Activated naive CD4-positive, alpha-beta T cell treated with anti-CD3 and anti-CD28 coated beads for 36 hours (primary cell): ENCODE measurements at places on chromosomes 1 and 21. TPM values are rescaled to one million over a fixed set of nuclear protein-coding genes. Genes with fewer than 3 reads are reported as not detected.

DNA sequence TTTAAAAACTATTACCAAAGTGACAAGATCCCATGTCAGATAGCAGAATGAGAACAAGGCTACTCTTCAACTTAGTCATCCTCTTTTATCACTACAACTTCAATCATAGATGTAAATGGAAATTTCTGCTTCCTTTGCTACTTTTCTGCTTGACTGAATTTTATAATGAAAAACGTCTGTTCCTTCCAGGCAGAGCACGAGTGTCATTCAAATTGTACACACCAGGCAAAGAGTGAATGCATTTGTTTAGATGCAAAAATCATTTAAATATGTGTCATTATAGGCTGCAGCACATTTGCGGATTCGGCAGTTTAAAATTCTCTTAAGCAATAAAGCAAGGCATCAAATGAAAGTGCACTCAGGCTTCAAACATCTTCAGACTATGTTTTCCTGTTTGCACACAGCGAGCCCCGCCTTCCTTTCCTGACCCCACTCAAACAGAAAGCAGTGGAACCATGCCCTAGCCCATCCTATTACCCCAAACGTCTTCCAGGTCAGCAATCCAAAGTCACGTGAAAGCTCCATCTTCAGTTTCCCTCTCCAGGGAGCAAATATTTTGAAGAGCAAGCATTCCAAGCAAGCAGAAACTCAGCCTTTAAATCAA lies 99.6 kb downstream of the APP start:
- peak; percentile 52 for DNase-seq

FYB2 gene
- total RNA-seq = not detected

DNA sequence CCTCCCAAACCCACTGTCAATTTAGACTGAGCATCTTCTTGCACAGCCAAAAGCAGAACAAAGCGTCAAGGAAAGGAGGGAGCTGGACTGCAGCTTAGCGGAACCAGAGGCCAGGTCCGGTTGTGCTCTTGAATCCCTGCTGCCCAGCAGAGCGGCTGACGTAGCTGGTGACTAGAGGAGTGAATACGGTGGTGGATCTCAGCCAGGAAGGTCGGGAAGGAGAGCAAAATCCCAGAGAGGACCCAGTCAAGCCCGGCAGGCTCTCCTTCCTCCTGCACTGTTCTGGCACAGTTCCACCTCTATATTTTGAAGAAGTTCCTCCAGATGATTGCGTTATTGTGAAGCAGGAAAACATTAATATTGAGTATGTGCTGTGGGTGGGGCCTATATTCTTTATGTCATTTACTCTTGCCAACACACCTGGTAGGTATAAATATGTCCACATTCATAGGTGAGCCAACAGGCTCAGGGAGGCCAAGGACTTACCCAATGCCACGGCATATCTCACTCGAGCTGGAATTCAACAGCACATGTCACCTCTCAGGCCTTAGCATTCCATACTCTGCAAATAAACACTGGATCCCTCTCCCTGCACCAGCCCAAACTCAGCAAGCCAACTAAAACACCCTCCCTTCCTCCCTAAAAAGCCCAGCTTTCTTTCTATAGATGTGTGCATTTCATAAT lies 23.6 kb upstream of the ABCB10 start:
- DNase-seq = no peak

DNA sequence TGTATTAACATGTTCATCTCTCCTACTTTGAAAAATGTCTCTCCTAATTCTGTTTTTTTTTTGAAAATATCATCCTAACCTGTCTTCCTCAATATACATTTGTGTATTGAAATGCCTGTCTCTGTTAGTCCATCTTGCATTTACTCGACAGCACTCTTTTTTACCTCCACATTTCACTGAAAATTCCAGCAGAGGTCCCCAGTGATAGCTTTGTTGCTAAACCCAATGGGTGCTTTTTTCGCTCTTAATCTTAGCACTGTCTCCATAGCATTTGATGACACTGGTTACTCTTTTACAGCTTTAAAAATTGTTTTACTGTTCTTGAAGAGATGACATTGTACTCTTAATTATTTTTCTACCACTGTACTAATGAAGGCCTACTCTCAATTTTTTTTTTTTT lies 10.8 kb downstream of the OSBPL9 start:
- peak; percentile 14 for DNase-seq

LRRC41 gene
- total RNA-seq = 28.0 TPM

GRCh38 chr1:21855257-21856096 lies 43.4 kb downstream of the LDLRAD2 start:
- DNase-seq = no peak

DIP2A gene
- 31.4 TPM for total RNA-seq

- no peak for DNase-seq
Observed at GRCh38 chr1:156700736-156701531, 4.4 kb downstream of the CRABP2 start.

DNA sequence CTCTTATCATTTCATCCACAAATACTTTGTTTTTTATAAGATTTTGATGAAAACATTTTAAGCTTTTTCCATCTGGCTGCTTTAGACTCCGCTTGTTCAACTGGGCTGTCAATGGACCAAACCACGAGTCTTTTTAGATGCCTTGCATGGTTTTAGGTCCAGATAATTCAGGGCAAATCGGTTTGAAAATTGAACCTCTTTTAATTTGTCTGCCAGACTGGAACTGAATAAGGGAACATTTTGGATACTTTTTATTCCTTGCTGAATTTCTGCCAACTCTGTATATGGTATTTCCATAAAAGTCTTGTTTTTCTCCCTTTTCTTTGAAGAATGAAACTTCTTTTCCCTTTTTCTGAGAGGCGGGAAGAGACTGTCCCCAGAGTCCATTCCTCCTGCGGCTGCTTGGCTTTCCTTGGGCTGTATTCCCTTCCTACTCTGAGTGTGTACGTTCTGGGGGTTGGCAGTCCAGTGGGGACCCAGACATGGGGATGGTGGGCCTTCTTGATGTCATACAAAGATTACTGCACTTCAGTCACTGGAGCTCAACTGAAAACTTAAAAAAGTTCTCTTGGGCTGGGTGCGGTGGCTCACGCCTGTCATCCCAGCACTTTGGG lies 46.5 kb upstream of the CNN3 start:
- DNase-seq = no peak
